Kidney (tissue), 22 donors: ENCODE measurements at places on chromosomes 11 and 22. TPM values are rescaled to one million over a fixed set of nuclear protein-coding genes. Genes with fewer than 3 reads are reported as not detected.

- no peak for DNase-seq
Observed at GRCh38 chr11:30936491-30936890, 350.3 kb upstream of the MPPED2 start.

DNA sequence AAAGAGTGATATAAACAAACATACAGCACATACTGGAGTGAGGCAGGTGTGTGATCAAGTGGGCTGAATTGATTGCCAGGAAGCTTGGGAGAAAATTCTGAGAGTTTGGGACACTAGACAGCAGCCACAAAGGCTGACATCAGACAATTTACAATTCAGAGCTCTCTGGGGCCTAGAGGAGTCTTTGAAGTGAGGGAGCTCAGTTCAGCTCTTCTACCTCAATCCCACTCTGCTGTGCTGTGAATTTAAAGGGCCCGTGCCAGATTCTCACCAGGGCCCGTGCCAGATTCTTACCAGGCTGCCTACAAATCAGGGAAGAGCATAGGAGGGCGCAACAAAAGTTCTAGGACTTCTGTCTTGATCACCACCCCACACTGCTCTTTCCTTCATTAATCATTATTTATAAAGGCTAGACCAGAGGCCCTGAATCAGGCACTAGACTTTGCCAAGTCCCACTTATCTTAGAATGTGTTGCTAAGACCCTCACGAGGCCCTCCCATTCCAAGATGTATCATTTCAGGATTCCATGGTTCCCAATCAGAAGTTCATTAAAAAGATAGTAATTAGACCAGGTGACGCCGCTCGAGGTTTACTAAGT lies 112.4 kb downstream of the KIRREL3 start:
- DNase-seq, result no peak

PGGHG gene
- total RNA-seq, result 64.1 TPM

SESN3 gene
- total RNA-seq, result 50.1 TPM

GRCh38 chr11:129402206-129403171 lies 26.8 kb downstream of the BARX2 start:
- no peak for DNase-seq

GRCh38 chr11:95195831-95196230 lies 35.2 kb downstream of the SESN3 start:
- DNase-seq, result no peak

OR8G1 gene
- total RNA-seq, result not detected
